Naive thymus-derived CD4-positive, alpha-beta T cell (primary cell): ENCODE measurements at places on chromosomes 3 and 15.

DNA sequence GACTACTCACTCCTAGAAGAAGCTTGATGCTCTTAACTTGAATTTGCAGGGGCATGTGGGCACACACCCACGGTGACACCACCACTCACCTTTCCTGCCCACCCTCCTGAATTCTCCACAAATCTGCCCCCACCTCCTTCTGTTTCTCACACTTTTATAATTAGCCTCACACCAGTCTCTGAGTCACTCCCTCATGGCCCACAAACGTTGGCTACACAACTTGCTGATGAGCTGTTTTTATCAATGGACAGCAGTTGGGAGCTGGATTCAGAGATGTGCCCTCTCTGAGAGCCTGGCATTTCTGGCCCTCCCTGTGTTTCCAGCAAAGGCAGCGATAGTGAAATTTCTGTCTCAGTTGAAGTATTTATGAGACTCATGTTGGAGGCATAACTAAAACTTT is 1.3 kb downstream of the COLQ start:
- no peak for DNase-seq

GRCh38 chr3:52866427-52866826 is 30.9 kb downstream of the STIMATE start:
- no peak for DNase-seq

DNA sequence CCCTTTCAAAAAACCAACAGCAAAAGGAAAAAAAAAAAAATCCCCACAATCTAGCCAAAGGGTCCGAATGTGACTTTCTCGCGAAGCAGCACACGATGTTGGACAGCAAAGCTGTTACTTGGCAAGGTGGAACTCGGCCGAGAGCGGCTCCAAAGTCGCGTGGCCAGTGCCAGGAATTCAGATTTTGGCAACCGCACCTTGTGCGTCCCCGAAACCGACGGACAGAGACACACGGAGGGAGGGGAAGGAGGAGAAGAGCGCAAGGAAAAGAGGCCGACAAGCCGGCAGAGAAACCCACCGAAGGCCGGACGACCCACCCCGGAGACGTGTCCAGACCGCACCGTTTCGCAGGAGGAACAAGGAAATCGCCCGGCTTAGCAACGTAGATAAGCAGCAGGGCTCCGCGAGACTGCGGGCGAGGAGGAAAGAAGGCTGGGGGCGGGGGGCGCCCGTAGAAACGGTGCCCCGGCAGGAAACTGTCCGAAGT is 517.3 kb downstream of the MECOM start:
- DNase-seq: peak; percentile 1

- no peak for DNase-seq
These were observed 10.2 kb upstream of the SLC6A6 start for GRCh38 chr3:14392231-14392630.

DNA sequence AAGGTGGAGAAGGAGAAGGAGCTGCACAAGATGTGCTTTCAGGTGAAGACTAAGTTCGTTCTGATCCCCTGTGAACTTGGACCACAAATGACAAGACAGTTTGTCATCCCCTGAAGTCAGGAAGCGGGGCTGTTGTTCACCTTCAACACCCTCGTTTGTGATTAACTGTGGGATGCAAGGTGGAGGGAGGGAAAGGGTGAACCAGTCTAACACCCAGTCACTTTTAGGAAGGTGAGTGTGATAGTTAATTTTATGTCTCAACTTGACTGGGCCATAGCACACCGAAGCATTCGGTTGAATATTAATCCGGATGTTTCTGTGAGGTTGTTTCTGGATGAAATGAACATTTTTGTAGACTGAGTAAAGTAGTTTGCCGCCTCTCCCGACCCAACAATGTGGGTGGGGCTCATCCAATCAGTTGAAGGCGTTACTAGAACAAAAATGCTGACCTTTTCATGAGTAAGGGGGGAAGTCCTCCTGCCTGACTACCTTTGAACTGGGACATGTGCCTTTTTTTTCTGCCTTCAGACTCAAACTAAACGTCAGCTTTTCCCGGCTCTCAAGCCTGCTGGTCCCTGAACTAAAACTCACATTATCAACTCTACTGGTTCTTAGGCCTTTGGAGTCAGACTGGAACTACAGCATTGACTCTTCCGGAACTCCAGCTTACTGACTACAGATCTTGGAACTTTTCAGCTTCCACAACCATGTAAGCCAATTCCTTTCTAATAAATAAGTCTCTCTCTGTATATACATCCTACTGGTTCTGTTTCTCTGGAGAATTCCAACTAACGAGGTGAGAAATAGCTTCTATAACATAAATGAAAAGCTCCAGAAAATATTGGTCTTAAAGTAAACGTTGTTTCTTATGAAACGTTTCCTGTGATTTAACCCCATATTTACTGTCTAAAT is 264.0 kb upstream of the SLITRK3 start:
- no peak for DNase-seq

GRCh38 chr3:82329300-82329699 is 567.9 kb upstream of the GBE1 start:
- DNase-seq: no peak

- no peak for DNase-seq
These were observed 342.2 kb downstream of the GBE1 start for GRCh38 chr3:81419228-81419627.

DNA sequence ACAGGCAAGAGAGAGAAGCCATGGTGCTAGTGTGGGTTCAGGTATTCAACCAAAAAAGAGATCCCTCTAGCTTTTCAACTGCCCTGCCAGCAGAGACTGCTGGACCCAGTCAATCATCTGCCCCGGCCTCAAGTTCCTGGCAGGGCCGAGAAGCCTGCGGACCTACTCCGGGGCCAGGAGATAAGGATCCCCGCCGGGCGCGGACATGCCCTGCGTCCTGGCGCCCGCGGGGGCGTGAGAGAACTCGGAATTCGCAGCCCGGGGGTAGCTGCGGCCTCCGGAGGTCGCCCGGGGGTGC is 821 bp upstream of the MAGI1 start:
- no peak for DNase-seq

- DNase-seq: no peak
These were observed 187.9 kb upstream of the LMCD1 start for GRCh38 chr3:8313560-8314267.

GRCh38 chr3:159447841-159448240 is 540.8 kb upstream of the IL12A start:
- no peak for DNase-seq

DNA sequence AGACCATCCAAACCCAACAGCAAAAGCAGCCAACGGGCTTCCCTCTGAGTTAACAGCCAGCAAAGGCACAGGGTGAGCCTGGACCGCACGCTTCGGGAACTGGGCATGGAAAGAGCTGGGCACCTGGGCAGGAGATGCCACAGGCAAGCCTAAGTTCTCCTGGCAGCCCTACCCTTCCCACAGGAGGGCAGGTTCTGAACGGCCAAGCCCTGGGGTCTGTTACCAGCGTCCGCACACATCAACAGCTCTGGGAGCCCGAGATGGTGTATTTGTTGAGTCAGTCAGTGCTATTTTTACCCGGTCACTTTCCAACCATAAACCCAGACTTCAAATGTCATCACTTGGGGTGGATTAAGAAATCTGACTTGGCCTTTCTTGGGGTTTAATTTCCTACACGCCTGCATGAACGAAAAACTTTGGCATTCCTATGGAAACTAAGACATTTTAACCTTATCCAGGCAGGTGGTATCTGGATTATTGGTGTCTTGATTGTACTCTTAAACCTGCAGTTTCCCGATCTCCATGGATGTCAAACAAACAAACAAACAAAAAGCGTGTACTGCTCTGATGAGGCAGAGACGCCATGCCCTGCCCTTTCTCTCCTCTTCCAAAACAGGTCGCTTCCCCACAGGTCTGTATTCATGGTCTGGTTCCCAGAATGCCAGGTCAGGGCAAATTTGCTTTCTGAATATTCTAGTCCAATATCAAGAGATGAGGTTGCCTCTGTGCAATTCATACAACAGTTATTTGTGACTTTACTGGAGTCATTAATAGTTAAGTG is 99.7 kb downstream of the XXYLT1 start:
- no peak for DNase-seq

DNA sequence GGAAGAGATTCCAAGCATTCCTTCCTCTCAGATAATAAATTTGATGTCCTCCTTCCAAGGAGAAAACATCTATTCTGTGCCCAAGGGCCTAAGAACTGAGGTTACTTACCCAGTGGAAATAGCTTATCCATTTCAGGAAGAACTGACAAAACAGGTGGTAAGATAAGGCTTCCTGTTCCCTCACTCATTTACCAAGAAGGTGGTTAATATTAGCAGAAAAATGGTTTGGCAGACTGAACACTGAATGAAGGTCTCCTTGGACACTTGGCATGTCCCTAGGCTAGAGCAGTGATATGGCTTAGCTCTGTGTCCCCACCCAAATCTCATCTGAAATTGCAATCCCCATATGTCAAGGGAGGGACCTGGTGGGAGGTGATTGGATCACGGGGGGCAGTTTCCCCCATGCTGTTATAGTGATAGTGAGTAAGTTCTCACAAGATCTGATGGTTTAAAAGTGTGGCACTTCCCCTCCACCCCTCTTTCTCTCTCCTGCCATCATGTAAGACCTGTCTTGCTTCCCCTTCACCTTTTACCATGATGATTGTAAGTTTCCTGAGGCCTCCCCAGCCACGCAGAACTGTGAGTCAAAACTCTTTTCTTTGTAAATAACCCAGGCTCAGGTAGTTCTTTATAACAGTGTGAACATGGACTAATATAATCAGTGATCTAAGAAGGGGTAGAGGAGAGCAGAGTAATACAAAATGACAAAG is 127.4 kb downstream of the ST8SIA2 start:
- no peak for DNase-seq
